ENCODE measurements at places on chromosomes 3 and 15.

DNA sequence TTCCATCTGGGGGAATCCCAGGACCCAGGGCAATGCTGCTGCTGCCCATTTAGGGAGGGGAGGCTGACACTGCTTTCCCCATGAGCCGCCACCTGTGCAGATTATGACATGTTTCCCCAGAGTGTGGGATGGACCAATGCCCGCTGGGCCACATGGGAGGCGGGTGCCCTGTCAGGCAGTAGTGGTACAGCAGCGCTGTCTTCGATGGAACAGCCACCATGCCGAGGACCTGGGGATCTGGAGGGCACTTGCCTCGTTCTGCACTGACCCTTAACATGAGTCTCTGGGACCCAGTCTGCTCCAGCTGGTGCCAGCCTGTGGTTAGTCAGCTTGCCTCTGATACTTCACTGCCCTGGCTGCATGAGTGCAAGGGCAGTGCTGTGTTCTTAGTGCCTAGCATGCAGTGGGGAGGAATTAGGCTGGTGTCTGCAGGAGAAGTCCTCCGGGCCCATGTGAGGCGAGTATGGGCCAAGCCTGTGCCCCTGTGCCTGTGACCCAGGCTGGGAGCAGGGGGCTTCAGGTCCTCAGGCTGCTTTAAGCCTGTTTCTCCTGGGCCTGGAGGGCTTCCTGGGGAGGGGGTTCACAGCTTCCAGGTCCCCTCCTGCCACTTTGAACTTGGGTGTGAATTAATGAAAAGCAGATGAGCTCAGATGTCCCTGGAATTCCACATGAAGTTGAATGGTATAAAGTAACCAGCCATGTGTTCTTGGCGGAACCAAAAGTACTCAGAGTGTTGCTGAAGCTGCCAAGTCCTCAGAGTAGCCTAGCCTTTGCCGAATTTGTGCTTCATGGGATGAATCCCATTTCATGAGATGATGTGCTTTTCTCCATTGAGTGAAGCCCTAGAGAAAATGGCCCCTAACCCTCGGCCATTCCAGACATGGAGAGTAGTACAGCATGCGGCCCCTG, 22.9 kb downstream of the KLF13 start:
- DNase-seq, result no peak

DNA sequence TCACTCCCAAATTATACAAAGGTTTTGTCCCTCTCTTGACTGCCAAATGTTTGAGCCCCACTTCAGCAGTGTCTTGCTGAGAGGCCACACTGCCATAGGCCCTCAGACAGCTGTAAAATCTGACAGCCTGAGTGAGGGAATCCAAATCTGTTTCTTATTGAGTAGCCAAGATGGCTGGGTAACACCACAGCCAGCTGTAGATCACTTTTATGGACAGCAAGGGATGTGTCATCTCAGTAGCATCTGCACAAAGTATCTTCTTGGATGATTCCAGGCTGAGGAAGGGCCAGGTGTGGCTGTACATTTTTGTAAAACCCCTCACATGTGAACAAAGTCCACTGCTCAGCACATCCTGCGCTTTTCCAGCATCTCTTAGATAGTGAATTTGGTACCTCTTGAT, 237.0 kb upstream of the LRTM1 start:
- no peak for DNase-seq

DNA sequence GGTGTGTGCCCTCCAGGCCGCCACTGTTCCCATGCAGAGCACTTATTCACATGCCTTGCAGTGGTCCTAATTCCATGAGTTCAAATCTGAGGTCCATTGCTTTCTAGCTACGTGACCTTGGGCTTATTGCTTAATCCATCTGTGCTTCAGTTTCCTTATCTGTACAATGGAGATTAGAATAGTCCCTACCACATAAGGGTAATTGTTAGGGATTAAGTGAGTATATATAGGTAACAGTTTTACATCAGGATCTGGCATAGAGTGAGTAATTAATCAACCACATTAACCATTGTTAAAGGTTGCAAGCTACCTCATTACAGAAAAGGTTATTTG, 7.6 kb downstream of the CPN2 start:
- DNase-seq, result no peak

DNA sequence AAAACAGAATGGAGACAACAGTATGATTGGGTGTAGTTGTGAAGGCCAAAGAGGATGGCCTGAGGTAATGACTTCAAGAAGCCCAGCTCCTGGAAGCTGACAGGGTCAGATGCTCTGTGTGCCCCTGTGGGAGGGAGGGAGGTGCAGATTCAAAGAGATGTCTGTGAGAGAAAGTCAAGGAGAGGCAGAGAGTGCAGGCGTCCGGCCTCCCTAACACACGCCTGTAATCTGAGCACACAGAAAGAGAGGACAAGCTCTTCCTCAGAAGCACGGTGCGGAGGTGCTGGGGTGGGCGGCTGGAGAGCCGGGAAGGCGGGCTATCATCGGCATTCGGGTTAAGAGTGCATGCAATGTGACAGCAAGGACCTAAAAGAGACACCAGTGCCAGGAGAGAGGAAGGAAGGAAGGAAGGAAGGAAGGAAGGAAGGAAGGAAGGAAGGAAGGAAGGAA, 238.2 kb upstream of the HES1 start:
- DNase-seq, result no peak

- DNase-seq, result no peak
Observed at GRCh38 chr15:99618941-99619411, 53.2 kb downstream of the MEF2A start.

DNA sequence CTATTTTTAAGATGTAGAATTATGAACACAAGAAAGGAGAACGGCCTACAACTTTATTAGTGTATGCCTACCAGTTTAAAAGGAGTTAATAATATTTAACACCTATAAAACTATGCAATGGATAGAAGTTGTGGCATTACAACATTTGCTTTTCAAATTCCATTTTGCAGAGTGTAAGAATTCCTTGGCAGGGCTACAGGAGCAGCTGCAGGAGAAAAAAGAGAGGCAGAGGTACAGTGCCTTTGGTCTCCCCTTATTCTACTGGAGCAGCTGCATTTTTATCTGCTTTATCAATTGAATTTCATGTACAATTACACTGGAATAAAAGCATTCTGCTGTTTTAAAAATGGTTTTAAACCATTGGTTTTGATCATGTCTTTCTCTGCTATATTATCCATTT, 145.7 kb upstream of the KCNH8 start:
- no peak for DNase-seq

Data from NCI-H2171 (cell line).